Stimulated activated CD4-positive, alpha-beta T cell treated with anti-CD3 and anti-CD28 coated beads, TNF-alpha, amount 100 ng/mL, for 4 hours (primary cell): ENCODE measurements at places on chromosomes 5 and 9.

DNA sequence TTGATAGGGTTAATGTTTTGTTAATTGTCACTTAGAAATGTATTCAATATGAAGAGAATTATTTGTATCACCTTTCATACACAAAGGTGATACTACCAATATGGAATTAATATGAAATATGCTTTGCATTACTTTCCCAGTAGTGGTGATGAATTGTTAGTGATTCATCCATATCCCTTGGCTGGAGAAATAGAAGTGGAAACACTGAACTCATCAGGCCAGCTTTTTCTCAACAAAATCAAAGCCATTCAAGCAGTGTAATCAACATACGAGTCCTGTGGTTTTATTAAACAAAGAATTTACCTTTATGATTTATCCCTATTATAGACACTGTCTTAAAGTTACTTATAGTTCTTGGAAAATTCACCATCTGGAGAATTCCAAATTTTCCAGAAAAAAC, 264.0 kb upstream of the MEF2C start:
- no peak for DNase-seq

GRCh38 chr5:16815432-16815831, 120.7 kb downstream of the MYO10 start:
- no peak for DNase-seq

DNA sequence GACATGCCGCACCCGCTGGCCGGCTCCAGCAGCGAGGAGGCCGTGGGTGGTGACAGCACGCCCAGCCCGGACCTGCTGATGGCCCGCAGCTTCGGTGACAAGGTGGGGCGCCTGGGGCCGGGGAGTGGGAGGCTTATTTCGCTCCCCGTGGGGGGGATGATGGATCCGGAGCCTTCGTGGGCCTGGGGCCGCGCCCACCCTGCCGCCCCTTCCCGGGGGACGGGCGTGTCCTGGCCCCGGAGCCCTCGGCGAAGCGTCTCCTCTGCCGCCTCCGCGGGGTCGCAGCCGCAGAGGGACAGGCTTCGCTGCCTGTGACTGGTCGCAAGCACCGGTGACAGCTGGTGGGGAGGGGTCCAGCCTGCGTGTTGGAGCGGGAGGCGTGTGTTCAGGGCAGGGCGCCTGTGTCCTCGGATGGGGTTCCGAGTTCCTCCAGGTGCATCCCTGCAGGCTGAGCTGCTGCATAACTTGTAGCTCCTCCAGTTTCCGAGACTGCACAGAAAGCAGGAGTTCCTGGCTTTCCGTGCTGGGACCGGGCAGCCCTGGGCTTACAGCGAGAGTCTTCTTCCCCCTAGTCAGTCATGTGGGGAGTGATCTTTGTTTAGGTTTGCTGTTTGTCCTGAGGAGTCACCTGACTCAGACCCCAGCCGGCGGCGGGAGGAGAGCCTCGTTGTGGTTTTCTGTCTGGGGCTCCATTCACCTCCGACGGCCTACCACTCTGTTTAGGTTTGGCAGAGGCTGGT, 666 bp downstream of the SNX30 start:
- DNase-seq, result no peak

DNA sequence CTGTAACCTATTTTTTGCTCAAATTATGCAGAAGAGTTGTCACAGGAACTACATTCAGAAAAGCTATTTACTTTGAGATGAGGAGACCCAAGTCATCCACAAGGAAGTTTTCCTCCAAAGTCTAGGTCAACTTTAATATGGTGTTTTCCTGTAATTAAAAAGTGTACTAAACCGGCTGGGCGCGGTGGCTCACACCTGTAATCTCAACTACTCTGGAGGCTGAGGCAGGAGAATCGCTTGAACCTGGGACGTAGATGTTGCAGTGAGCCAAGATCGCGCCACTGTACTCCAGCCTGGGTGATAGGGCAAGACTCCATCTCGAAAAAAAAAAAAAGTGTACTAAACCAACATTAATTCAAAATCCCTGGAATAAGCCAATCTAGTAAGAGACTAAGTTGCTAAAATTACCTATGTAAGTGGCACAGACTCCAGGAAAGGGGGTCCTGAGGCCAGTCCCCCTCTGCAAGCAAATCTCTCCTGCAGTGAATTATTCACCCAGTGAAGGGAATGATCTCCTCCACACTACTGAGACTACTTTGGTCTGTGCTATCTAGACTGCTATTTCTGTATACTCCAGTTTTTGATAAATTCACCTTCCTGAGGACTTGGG, 38.9 kb downstream of the FNBP1 start:
- no peak for DNase-seq

GRCh38 chr5:98492258-98492657, 281.2 kb upstream of the RGMB start:
- no peak for DNase-seq

GRCh38 chr9:78630966-78631365, 334.0 kb downstream of the PSAT1 start:
- DNase-seq, result no peak

DNA sequence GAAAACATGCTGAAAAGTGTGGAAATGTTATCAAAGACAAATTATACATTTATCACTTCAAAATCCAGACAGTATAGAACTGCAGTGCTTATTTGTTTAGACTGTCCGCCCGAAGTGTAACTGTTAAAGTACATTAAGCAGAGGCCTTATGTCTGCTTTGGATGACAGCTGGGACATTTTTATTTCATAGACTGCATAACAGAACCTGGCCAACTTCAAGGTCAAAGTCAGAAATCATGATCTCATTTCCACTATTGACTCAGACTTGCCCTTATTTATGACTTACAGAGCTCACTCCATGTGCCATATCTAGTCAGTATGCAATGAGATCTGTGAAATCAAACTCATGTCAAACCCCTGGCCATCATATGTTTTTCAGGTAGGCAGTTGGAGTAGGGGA, 87.7 kb downstream of the RAB3C start:
- no peak for DNase-seq

DNA sequence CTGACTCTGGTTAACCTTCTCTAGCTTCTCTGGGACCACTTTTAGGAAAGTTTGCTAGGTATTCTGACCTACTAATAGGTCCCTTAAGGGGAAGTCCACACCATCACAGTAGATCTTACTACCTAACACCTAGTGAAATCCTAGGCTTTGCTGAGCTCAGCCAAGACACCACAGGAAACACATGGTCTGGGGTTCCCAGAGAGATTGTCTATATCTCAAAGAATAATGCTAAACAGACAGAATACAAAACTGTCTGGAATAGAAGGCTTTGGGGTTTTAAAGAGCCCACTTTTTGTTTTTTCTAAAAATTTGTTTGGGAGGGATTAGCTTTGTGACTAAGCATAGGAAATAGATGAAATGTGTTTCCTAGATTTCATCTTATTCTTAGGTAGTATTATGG, 395.1 kb downstream of the ARHGEF28 start:
- DNase-seq, result no peak

- DNase-seq, result no peak
Observed at GRCh38 chr9:76162751-76163500, 231.3 kb downstream of the RFK start.

GRCh38 chr5:122545986-122546385, 228.9 kb upstream of the SNX2 start:
- no peak for DNase-seq

GRCh38 chr9:99368341-99369326, 146.6 kb downstream of the SEC61B start:
- DNase-seq, result no peak

GRCh38 chr9:109046346-109046745, 33.0 kb upstream of the CTNNAL1 start:
- DNase-seq, result no peak

DNA sequence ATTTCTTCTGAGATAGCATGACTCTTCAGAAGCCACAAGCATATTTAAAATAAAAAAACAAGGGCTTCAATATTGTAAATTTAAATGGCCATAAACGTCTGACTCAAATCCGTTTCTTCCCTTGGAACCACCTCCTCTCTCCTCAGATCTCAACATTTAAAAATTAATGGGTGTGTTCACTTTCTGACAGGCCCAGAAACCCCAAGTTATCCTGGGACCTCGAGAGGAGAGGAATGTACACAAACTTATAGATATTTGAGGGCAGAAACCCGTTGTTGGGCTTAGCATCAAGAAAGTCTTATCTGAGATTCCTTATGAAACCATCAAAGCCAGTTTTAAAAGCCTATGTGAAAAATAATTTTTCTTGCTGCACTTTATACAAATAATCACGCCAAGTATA, 29.2 kb downstream of the MLLT3 start:
- no peak for DNase-seq
